ENCODE measurements at places on chromosomes 3 and 15. TPM values are rescaled to one million over a fixed set of nuclear protein-coding genes. Genes with fewer than 3 reads are reported as not detected.

CLK3 gene
- 50.6 TPM for total RNA-seq

CKMT1A gene
- total RNA-seq = 26.1 TPM

NEO1 gene
- total RNA-seq = 26.8 TPM

ADGRG7 gene
- total RNA-seq = not detected

GRCh38 chr3:11558411-11558903, 85.3 kb downstream of the VGLL4 start:
- peak; percentile 35 for DNase-seq

GRCh38 chr3:57889807-57890206, 118.4 kb upstream of the FLNB start:
- DNase-seq = no peak

- DNase-seq = no peak
Measured at GRCh38 chr3:22118542-22118941, 367.5 kb upstream of the ZNF385D start.

DNA sequence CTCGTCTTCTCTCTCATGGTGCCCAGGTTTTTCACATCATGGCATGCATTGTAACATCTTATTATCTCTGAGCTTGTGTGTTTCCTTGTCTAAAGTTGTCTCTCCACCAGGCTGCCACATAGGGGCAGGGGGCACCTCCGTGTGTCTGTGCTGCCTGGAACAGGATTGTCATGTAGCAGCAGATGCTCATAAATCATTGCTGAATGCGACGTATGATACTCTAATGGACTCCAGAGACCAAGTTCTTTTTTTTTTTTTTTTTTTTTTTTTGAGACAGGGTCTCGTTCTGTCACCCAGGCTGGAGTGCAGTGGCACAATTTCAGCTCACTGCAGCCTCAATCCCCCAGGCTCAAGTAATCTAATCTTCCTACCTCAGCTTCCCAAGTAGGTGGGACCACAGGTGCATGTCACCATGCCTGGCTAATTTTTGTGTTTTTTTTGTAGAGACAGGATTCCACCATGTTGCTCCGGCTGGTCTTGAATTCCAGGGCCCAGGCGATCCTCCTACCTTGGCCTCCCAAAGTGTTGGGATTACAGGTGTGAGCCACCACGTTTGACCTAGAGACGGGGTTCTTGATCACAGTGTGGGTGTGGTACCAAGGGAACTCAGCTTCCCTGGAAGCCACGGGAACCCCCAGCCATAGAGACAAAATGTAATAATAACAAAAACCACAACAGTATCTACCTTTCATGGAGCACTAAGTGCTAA, 4.7 kb upstream of the DNASE1L3 start:
- no peak for DNase-seq

DNA sequence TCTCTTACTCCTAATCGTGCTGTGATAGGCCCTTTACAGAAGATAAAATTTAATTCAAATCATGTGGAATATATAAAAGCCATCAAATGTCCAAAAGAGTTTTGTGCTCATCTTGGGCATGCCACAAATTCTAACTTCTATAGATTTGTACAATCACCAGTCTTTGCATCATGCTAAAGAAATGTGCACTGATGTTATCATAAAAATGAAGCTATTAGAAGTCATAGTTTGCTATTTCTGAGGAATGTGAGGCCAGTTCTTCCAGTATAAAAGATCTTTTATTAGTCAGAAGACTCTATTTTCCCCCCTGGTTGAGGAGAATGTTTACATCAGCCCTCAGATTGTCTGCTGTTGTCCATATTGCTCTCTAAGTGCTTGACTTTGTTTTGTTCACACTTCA, 2.1 kb upstream of the ANXA2 start:
- DNase-seq = no peak

- peak; percentile 88 for DNase-seq
Measured at GRCh38 chr3:62873761-62874710, 1.2 kb downstream of the CADPS start.

- no peak for DNase-seq
Measured at GRCh38 chr15:22960556-22960955, 19.6 kb downstream of the CYFIP1 start.

All from H7 (cell line).